ENCODE measurements at places on chromosomes 16 and 17.

DNA sequence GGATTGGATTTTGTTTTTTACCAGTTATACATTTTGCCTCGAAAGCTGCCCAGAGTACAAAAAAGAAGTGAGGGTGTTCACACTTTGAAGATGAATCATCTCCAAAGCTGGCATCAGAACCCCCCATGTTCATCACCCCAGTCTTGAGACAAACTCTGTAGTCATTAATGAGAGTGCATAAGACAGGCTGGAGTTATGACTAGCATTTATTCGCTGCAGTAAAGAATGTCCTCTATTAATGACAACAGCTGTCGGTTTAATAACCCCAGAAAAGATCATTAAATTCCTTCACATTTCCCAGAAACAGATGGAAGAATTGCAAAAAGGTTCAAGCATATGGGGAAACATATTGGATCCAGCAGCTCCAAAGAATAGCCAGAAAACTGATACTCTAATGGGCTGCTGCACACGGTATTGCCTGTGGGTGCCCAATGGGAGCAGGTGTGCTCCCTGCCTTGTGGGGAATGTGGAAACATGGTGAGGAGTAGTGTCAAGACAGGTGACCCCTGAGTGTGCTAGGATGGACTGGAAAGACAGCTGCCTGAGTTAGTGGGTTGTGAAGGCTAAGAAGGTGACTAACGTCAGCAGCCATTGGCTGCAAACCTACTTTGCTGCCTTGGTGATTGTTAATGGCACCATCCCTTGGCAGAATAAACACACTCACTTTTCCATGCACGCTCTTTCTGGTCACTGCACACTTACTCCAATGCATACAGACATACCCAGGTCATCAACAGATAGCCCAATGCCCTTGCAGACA, 81.9 kb downstream of the AIPL1 start:
- DNase-seq, result no peak

DNA sequence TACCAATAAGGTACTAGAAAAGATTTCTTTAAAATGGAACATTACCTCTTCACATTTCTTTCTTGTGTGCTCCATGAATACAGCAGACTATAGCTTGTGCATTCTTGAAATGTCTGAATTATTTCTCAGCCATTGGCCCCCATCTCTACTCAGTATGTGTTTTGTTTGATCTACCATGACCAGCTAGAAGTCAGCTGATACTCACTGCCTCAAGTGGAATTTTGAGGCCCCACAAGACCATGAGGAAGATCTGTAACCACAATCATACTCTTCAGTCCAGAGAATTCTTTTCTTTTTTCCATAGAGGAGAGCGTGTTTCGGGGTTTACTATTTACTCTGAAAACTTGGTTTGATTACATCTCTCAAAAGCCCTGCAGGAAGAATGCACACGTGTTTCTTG, 319.1 kb downstream of the TOX3 start:
- no peak for DNase-seq

GRCh38 chr16:79069121-79069520, 531.4 kb downstream of the MAF start:
- no peak for DNase-seq

GRCh38 chr16:27907457-27907972, 156.0 kb downstream of the GSG1L start:
- no peak for DNase-seq

DNA sequence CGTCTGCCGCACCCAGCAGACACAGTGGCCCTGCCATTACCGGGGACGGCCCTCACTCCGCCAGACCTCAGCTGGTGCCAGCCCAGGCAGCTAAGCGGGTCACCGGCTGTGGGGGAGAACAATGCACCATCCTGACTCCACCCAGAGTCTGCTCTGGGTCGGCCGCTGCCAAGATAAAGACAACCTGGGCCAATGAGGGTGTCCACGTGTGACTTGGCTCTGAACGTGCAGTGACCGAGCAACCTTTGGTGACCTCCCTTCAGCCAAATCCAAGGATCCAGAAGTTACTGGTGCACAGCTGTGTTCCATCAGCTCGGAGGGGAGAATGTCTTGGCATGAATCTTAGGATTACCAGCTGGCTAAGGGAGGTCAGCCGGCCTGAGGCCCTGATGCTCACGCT, 155.9 kb downstream of the NTN1 start:
- no peak for DNase-seq

DNA sequence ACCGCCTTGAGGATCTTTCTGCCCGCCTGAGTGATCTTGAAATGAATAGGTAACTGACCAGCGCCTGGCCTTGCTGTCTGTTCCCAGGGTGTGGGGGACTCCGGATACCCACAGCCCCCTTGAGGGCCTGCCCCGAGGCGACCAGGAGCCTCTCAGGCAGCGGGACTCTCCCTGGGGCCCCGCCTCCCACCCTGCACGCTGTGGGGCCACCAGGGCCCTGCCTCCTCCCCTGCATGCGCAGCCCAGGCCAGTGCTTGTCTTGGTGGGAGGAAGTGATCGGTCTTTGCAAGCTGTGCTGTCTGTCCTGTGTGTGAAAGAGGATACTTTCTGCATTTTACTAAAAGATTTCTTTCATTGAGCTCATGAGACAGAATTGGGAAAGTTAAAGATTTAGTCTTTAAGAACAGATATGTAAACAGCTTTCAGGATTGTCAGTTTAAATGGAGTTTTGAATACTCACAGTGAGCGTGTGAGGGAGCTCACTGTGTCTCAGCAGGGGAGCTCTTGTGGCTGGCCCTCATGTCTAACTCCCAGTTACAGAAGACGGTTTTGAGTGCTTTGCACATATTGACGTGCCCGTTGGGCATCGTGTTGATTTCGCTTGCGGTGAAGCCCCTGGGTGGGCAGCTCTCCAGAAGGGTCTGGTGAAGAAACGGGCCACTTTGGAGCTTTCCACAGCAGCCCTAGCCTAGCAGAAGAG, 36.1 kb upstream of the CAPN15 start:
- DNase-seq, result no peak

GRCh38 chr17:2081564-2081963, 26.7 kb downstream of the HIC1 start:
- no peak for DNase-seq

- DNase-seq, result no peak
These were observed 56.4 kb downstream of the IRX5 start for GRCh38 chr16:54987081-54987480.

- DNase-seq, result no peak
These were observed 227.6 kb upstream of the ASIC2 start for GRCh38 chr17:33520426-33521330.

All from effector CD4-positive, alpha-beta T cell (primary cell).